ENCODE measurements at places on chromosomes 7 and 10.

DNA sequence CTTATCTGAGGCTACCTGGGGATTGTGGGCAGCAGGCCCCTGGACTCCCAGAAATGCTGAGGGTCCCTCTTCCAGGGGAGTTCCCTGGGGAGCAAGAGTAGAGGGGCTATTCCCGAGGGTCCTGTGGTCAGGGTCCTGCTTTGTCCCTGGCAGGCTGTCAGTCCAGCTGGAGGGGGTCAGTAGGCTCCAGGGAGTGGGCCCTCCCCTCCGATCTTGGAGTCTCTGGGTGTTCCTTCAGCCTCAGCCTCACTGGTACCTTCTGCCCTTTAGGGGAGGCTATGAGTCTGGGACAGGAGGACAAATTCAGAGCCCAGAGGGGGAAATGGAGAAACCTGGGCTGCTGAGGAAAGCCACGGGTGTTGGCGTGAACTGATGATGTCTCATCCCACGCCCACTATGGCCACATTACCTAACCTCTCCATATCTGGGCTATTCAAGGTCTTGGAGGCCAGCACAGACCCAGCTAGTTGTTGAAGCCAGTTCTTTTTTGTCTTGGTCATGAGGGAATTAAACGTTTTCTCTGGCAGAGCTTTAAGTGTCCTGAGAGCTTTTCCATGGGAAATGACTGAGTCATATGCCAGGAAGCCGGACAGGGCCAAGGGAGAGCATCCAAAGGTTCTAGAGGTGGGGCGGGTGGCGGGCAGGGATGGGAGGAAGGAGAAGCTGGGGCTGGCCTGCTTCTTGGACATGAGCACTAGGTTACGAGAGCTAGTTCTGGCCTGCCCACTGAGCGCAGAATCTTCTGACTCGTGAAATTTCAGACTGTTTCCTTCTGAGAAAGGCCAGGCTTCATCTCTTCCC is 6.2 kb downstream of the CALHM2 start:
- no peak for DNase-seq

DNA sequence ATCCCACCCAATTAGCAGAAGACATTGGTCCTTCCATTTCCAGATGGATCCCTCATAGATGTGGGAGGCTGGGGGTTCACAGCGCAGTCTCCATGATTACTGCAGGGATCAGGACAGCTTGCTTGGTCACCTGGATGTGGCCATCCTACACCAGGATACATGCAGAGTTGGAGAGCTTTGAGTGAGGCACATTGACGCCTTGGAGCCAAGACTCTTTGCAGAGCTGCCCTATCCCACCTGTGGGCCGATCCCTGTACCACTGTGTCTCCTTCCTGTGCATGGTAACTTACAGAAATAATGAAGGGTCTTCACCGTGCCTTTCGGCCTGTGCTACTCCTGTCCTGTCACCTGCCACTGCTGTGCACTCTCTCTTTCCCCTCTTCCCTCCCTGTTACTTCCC is 444.8 kb downstream of the GLRX3 start:
- DNase-seq, result no peak

DNA sequence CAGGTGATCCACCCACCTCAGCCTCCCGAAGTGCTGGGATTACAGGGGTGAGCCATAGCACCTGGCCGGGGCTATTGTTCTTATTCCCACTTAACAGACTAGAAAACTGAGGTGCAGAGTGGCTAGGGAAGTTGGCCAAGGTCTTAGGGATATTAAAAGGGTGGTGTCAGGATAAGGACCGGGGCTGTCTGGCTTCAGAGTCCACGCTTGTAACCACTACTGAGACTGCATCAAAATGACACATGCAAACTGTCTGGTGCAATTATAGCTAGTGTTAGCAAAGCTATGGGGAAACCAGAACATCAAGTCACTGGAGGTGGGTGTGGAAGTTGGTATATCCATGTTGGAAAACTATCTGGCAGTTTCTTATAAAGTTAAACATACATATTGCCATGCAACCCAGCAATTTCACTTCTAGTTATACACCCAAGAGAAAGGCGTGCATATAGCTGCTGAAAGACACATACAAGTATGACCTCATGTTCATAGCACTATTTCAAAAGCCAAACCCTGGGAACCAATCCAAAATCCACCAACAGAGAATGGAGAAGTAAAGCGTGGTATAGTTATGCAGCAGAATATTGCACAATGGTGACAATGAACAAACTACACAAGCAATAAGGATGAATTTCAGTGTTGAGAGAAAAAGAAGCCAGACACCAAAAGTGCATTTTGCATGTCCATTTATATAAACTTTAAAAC is 33.9 kb upstream of the EEPD1 start:
- peak; percentile 96 for DNase-seq

- DNase-seq, result no peak
Measured at GRCh38 chr7:109950821-109951564, 1139.9 kb upstream of the LRRN3 start.

DNA sequence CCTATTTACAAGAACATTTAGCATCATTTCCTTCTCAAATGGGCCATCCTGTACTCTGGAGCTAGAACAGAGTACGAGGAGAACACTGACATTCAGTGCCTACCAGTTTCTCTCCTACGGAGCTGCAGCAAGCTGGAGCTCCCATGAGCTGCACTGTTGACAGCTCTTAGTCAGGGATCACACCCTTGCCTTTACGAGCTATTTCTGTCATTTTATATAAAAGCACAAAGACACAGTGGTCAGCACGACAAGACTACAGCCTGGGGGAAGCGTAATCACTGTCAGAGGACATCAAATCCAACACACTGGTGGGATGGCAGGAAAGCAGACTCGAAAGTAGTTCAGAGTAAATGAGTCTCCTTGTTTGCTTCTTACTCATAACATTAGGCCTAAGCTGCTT is 2.7 kb downstream of the CDCA7L start:
- no peak for DNase-seq

DNA sequence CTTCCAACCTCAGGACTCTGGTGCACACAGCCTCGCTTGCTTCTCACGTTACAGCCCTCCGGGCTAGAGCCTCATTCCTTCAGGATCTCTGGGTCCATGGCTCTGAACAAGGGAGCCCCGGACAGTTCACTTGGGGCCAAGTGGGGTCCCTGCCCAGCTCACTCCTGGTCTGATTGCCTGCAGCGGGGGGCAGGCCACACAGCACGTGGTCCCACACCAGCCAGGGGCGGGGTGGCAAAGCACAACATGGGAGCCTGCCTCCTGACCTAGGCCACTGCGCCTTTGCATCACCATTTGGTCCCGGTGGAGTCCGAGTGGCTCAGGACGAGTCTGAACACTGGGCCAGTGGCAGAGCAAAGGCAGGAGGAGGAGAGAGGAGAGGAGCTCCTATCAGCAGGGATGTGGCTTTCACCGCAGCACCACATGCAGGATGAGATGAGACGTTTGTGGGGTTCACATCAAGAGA is 13.4 kb upstream of the CRYGN start:
- no peak for DNase-seq

Data from HL-60 (cell line).